ENCODE measurements at places on chromosomes 7 and 10.

- DNase-seq = no peak
Measured at GRCh38 chr10:72832701-72833100, 60.8 kb upstream of the OIT3 start.

DNA sequence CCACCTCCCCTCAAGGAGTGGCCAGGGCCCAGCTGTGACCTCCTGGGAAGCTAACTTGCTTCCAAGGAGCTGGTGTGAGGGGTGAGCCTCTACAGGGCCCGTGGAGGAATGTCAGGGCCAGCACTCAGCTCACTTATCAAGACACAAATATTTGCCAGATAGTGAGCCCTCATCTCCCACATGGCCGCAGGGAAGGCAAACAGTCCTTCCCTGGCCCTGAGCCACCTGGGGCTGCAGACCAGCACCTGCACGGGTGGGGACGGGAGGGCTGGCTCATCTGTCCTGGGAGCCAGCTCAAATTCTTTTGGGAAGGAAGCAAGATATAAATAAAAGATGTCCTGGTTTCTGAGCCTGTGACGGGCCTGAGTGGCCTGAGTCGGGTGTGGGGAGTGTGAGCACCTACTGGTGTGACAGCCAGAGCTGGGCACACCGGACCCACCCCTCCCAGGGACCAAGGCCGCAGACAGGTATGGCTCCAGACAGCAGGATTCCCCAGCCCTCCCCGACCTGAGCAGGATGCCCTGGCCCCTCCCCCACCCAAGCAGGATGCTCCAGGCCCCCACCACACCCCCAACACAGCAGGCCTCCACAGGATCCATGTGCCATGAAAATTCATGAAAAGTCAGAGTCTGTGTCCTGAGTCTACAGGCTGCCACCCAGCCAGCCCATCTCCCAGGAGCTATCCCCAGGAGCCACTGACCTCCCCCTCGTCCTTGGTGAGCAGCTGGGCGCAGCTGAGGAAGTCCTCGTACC is 148.0 kb downstream of the MAPK8 start:
- DNase-seq = peak; percentile 37

DNA sequence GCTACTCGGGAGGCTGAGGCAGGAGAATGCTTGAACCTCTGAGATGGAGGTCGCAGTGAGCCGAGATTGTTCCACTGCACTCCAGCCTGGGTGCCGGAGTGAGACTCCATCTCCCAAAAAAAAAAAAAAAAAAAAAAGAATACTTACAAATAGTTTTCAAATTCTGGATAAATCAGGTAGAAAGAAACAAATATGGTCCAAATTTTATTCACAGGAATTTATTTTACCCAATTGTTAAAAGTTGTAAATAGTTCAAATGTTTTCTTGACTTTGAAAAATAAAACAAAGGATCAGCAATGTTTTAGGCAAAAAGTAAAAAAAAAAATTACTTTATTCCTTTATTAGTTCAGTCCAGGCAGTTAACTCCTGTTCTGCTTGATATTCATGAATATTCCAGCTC is 172.9 kb upstream of the NAMPT start:
- DNase-seq = no peak

DNA sequence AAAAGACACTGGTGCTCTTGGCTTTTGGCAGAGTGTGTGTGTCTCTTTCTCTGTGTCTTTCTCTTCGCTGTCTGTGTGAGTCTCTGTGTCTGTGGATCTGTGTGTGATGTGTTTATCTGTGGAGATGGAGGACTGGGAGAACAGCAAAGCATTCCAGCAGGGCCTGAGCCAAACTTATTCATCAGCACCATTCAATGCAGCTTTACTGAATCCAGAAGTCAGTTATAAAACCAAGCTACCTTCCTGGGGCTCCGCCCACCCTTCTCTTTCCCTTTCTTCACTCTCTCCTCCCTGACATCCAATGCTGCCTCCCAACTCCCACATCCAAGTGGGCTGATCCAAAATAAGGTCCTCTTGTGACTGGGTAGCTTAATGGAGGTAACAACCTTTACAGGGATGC is 3.9 kb downstream of the SGMS1 start:
- DNase-seq = no peak

- no peak for DNase-seq
Measured at GRCh38 chr7:137850972-137851945, 4.5 kb upstream of the DGKI start.

DNA sequence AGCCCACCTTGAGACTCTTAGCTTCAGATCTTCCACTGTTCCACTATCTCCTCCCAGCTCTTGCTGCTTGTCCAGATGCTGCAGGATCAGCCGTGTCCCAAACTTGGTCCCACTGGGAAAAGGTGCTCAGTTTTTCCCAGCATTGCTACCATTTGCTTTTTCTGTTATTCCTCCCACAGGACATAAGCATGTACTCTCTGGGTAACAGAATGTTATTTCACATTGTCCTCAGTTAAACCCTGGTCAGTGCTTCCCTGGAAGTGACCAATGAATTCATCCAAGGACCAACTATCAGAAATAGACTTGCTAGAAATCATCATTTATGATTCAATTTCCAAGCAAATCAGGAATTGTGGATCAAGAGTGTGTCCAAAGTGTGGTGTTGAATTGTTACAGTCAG is 179.2 kb upstream of the ZNF32 start:
- DNase-seq = no peak

DNA sequence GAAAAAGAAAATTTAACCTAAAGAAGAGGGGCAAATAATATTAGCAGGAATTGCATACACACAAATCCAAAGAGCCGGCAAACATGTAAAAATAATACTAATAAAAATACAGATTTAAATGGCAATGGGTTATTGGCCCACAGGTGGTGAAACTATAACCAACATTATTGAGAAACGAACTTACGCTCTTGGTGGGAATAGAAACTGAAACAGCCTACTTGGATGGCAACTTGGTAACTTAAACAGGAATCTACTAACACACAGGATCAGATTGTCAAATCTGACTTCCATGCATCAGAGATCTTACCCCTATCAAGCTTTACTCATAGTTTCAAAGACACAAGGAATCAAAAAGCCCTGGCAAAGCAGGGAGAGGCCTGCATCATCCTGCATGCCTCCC is 66.5 kb downstream of the ANLN start:
- DNase-seq = no peak

GRCh38 chr10:128322950-128323349 is 196.7 kb upstream of the MKI67 start:
- DNase-seq = no peak

GRCh38 chr7:128755819-128756476 is 16.8 kb downstream of the CALU start:
- no peak for DNase-seq

- no peak for DNase-seq
Measured at GRCh38 chr7:129652914-129653313, 41.4 kb downstream of the NRF1 start.

GRCh38 chr10:28906011-28906411 is 228.7 kb downstream of the BAMBI start:
- no peak for DNase-seq

- DNase-seq = no peak
Measured at GRCh38 chr7:129170441-129171021, 17.9 kb upstream of the SMO start.

DNA sequence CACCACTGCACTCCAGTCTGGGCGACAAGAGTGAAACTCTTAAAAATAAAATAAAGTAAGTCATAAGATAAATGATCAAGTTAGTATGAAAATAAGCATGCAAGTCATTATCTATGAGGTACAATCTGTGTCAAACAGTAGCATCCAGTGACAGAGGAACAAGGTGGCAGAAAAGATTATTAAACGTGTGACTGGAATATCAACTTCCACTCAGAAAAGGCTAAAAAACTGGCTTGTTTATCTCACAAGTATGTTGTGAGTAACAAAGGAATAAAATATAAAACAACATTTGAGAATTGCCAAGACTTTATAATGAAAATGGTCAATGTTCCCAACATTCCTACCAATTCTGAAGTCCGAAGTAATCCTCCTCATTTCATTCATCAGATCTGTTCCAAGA is 30.3 kb downstream of the ITGB1 start:
- no peak for DNase-seq

GRCh38 chr7:30366606-30367005 is 82.2 kb downstream of the ZNRF2 start:
- DNase-seq = no peak

DNA sequence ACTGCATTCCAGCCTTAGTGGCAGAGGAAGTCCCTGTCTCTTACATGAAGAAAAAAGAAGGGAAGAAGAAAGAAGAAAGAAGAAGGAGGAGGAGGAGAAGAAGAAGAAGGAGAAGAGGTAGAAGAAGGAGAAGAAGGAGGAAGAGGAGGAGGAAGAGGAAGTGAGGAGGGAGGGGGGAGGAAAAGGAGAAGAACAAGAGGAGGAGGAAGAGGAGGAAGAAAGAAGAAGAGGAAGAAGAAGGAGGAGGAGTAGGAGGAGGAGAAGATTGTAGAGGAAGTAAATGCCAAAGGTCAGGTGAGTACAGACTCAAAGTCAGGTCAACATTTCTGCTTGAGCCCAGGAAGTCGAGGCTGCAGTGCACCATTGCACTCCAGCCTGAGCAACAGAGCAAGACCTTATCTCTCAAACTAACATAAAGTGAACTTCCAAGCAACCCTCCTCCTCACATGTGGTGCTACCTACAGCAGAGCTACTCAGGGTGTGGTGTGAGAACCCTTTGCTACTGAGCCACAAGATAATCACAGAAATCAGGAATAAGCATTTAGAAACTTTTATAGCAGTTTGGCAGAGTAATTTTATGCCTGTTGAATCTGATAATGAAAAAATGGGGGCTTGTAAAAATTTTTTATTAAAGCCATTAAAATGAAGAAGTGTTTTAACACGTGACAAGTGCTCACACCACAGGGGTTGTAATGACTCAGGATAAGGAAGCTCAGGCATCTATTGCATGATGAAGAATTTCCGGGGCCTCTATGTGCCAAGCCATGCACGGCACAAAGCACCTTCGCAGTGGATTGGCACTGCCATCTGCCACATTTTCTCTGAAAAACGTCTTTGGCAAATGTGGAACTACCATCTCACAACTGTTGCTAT is 224.9 kb upstream of the AUTS2 start:
- DNase-seq = no peak

DNA sequence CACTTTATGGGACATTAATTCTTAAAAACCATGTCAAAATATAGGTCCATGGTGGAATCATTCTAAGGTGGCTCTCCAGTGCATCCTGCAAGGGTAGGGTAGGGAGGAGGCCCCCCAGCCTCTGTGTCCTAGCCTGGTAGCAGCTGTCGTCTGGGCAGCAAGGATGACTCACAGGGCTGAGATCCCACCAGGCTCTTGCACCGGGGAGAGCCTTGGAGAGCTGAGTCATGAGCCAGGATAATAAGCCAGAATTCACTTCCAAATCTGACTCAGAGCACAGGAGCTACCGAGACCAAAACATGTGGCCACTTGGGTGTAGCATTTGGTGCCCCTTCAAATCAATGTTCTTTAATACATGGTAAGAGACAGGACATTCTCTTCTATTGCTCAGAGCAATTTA is 298.5 kb downstream of the NEBL start:
- DNase-seq = no peak

DNA sequence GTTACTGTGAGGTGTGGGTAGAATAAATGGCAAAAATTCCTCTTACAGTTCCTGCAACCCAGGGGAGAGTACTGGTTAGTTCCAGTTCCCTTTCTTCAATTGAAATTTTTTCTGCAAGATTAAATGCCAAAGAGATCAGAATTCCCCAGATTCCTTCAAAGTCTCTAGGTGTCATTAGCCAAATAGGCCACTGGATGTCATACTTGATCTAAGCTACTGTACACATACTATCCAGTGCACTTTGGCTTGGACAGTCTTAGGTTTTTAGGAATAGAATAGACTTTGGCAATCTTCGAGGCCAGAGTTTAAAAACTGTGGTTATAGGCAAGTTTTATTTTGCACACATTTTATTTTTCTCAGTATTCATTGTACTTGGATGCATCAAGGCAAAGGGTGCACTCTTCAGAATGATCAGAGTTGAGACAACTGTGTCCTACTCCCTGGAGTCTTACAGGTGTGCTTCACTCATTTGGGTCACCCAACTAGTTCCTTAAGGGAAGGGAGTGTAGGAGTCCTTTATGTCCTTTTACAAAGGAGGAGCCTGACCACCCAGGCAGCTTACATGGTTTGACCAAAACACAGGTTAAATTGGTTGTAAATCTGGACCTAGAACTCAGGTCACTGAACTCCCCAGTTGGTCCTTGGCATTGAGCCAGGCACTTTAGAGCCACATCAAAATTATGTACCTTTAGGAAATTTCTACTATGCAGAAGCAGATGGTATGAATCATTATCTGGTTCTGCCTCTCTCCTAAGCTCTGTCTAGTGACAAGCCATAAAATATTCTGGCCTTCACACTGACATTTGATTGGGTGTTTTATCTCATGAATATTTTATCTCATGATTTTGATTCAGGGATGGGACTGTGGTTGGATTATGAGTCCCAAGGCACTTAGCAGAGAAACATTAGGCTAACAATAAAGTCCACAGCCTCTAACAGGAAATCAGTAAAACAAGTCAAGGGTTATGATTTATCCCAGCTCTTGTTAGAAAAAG is 49.5 kb downstream of the ASAH2B start:
- DNase-seq = peak; percentile 36

- no peak for DNase-seq
Measured at GRCh38 chr10:132670546-132671227, 115.3 kb downstream of the NKX6-2 start.

GRCh38 chr7:150847536-150847935 is 4.8 kb upstream of the AOC1 start:
- DNase-seq = no peak

- no peak for DNase-seq
Measured at GRCh38 chr10:61463035-61463909, 10.1 kb upstream of the TMEM26 start.

DNA sequence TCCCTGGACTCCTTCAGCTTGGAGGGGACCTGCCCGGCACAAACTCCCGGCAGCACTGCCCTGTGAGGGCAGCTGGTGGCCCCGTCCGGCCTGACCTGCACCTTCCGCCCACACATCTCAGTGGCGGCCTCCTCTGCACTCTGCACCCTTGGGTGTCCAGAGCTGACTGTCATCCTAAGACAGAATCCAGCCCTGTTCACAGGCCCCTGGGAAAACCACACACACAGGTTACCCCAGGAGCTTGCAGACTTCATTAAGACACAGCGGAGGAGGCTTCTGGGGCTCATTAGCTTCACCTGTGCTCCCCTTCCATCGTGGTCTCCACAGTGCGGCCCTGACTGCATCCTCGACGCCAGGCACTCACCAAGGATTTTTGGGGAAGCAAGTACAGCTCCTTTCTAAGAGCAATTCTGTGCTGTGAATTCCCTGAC is 51.5 kb upstream of the SHH start:
- DNase-seq = no peak

Data from D341Med (cell line).